HFFc6 (cell line): ENCODE measurements at places on chromosomes 16 and 17. TPM values are rescaled to one million over a fixed set of nuclear protein-coding genes. Genes with fewer than 3 reads are reported as not detected.
A peak's percentile ranks its signal among the peaks of the same experiment; 100 is the strongest.

DNA sequence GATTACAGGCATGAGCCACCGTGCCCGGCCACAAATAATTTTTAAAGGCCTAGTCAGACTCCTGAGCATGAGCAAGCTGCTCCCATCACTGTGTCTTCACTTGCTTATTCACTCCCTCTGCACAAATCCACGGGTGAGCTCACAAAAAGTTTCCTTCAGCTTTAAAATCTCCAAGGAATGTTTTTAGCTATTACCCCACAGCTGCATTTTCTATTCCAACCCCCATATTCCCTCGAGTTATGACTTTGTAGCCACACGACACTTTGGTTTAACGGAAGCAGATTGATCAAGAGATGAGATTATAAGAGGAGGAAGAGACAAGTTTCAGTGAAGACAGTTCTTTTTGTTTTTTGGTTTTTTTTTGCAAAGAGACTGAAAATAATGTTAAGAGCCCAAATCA, 49.1 kb upstream of the SLC25A19 start:
- H3K4me3 ChIP-seq, result peak overlapping the region; percentile 13
- H3K27ac ChIP-seq, result peak overlapping the region; percentile 63

- DNase-seq, result no peak
- peaks cover 5% of the 10 kb centered on the region for H3K36me3 ChIP-seq
- peak overlapping the region; percentile 90; the same call in 1 of the 2 replicates for H3K27ac ChIP-seq
Measured at GRCh38 chr17:77453613-77454241, 313.0 kb downstream of the SEC14L1 start.

DNA sequence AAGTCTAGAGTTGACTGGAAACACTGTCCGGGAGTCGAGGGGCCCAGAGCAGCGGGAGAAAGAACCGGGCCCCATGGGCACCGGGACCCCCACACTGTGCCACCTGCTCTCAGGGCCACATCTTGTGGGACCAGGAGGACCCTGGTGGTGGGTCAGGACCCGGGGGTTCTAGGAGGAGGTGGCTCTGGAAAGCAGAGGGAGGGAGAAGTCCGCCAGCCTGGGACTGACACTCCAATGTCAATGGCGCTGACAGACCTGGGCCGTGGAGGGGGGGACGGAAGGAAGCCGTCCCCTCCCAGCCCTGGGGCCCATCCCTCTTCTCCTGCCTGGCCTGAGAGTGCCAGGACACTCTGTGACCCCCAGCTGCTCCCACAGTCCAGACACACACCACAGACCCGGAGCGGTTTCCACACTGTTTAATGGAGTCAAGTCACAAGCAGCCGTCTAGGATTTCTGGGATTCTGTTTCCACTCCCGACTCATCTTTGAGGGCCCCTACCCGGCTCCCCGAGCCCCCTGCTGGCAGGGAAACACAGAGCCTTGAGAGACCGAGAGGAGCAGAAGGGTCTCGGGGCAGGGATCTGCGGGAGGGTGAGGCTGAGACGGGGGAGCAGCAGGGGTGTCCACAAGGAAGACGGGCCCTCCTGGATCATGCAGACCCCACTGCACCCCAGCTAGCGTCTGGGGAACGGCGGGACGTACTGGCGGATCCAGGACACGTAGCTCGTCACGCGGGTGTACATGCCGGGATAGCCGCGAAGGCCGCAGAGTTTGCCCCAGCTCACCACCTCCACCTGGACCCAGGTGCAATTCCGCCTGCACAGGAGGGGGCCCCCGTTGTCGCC, 23.5 kb upstream of the UBE2I start:
- DNase-seq, result no peak
- no peak overlapping the region for H3K4me3 ChIP-seq
- H3K27ac ChIP-seq, result no peak overlapping the region
- H3K36me3 ChIP-seq, result no peaks in the 10 kb centered on the region

- DNase-seq, result no peak
- H3K4me3 ChIP-seq, result peak overlapping the region; percentile 89
- H3K4me1 ChIP-seq, result peaks cover 84% of the 10 kb centered on the region
Measured at GRCh38 chr17:2089021-2089422, 34.1 kb downstream of the HIC1 start.

DNA sequence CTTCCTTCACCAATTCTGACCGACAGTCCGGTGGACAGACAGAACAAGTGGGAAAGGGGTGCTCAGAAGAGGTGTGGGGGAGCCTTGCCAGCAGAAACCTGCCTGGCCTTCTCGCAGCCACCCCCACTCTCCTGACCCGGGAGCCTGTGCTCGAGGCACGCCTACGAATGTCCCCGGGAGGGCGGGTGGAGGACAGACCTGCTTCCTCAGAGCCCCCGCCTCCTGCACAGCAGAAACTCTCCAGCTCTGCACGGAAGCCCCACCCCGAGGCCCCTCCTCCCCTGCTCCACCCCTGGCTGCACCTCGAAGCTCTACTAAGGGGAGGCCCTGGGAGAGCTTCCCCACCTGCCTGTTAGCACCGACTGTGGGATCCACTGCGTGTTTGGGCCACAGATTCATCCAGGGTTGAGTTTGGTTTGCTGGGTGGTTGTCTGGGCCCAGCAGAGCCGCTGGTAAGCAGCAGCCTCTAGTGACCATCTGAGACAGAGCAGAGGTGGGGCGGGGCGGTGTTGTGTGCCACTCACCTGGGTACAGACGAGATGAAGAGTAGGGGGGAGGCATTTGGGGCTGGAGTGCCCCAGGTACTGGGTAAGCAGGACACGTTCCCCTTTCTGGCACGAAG, 6.2 kb downstream of the TAF1C start:
- H3K27me3 ChIP-seq, result no peaks in the 10 kb centered on the region; the same call in 1 of the 2 replicates
- DNase-seq, result no peak
- H3K4me1 ChIP-seq, result peaks cover 41% of the 10 kb centered on the region
- H3K4me3 ChIP-seq, result no peak overlapping the region
- H3K36me3 ChIP-seq, result peaks cover 15% of the 10 kb centered on the region; the same call in 1 of the 2 replicates

DNA sequence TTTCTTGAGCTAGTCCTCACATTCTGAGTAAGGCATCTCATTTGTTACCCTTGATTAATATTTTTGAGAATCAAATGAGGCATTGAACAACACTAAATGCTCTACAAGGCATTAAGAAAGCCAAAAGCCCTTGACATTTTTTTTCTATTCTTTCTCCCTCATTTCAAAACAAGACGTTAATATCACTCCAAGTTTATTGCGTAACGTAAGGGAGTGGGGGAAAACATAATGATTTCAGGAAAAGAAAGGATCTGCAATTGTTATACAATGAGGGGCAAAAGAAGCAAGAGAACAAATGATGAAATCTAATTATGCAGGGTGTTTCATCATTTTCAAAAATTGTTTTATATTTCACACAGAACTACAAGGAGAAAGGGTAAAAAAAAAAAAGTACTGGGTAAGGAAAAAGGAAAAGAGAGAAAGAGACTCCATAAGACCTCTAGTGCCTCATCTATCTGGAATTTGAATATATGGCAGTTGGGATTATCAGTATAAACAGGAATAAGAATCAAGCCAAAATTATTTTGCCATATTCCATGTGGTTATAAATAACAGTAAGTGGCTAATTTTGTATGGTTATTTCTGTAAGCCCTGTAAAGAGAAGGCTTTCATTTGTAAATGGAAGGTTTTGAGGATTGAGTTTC, 163.0 kb downstream of the ABCA8 start:
- DNase-seq, result no peak
- H3K27me3 ChIP-seq, result peaks cover under 1% of the 10 kb centered on the region
- peak overlapping the region; percentile 4; the same call in 1 of the 2 replicates for H3K27ac ChIP-seq
- no peak overlapping the region; the same call in 1 of the 2 replicates for H3K4me3 ChIP-seq
- H3K4me1 ChIP-seq, result peaks cover 64% of the 10 kb centered on the region

GRCh38 chr17:42855048-42855596, 4.1 kb downstream of the AOC3 start:
- no peaks in the 10 kb centered on the region for H3K36me3 ChIP-seq
- H3K27ac ChIP-seq, result no peak overlapping the region
- DNase-seq, result no peak
- peaks cover 27% of the 10 kb centered on the region for H3K27me3 ChIP-seq

- peaks cover 69% of the 10 kb centered on the region for H3K4me1 ChIP-seq
- H3K27me3 ChIP-seq, result peaks cover 4% of the 10 kb centered on the region
- peak; percentile 69 for DNase-seq
- peak overlapping the region; percentile 99 for H3K27ac ChIP-seq
Measured at GRCh38 chr17:35243561-35244340, 879 bp downstream of the SLFN5 start.

- no peaks in the 10 kb centered on the region for H3K4me1 ChIP-seq
- H3K36me3 ChIP-seq, result no peaks in the 10 kb centered on the region
- H3K27ac ChIP-seq, result no peak overlapping the region
- DNase-seq, result no peak
- H3K27me3 ChIP-seq, result peaks cover 26% of the 10 kb centered on the region
Measured at GRCh38 chr16:57700781-57701551, 6.4 kb downstream of the DRC7 start.

- DNase-seq, result no peak
- H3K4me1 ChIP-seq, result no peaks in the 10 kb centered on the region
- H3K36me3 ChIP-seq, result no peaks in the 10 kb centered on the region
Measured at GRCh38 chr16:19437280-19437679, 19.6 kb downstream of the TMC5 start.

GRCh38 chr17:79322211-79323123, 247.8 kb downstream of the ENGASE start:
- no peak for DNase-seq
- no peak overlapping the region for H3K4me3 ChIP-seq
- H3K27me3 ChIP-seq, result peaks cover 37% of the 10 kb centered on the region
- no peaks in the 10 kb centered on the region for H3K36me3 ChIP-seq
- no peak overlapping the region for H3K27ac ChIP-seq

GRCh38 chr16:16183562-16183961, 39.7 kb downstream of the ABCC6 start:
- no peak overlapping the region for H3K4me3 ChIP-seq
- peaks cover 38% of the 10 kb centered on the region for H3K27me3 ChIP-seq
- H3K36me3 ChIP-seq, result no peaks in the 10 kb centered on the region
- no peak overlapping the region for H3K27ac ChIP-seq
- DNase-seq, result no peak
- no peaks in the 10 kb centered on the region for H3K4me1 ChIP-seq

DNA sequence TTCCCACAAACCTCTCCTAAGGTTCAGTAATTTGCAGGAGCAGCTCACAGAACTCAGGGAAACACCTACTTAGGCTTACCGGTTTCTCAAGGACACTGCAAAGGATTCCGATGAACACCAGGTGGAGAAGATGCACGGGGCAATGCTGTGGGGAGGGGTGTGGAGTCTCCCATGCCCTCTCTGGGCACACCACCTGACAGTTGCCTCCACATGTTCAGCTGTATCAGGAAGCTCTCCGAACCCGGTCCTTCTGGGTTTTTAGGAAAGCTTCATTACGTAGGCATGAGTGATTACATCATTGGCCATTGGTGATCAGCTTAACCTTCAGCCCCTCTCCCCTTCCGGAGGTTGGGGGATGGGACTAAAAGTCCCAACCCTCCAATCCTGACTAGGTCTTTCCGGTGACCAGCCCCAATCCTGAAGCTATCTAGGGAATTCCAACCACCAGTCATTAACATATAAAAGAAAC, 21.6 kb downstream of the C17orf58 start:
- DNase-seq, result no peak
- peaks cover 22% of the 10 kb centered on the region for H3K36me3 ChIP-seq
- H3K27ac ChIP-seq, result no peak overlapping the region
- peaks cover 10% of the 10 kb centered on the region for H3K4me1 ChIP-seq

DNA sequence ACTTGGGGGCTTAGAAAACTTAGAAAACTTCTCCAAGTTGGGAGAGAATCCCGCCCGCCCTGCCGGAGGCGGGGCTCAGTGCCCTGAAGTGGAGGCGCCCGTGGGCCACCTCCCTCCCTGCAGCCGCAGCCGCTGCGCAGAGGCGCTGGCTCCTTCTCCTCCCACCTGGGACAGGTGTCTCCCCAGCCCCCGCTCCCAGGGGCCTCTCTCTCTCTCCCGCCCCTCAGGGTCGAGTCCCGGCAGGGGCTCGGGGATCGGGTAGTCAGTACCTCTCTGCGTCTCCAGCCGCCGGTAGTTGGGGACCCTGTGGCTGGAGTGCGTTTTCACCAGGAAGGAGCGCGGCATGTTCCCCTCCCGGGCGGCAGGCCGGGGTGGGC, 257 bp downstream of the SNAI3 start:
- H3K4me1 ChIP-seq, result 0 out of 2 replicates have a peak, but pooled peaks cover 16% of the 10 kb centered on the region
- H3K4me3 ChIP-seq, result peak overlapping the region; percentile 28; the same call in 1 of the 2 replicates
- no peaks in the 10 kb centered on the region for H3K36me3 ChIP-seq
- H3K27ac ChIP-seq, result no peak overlapping the region
- peaks cover 36% of the 10 kb centered on the region for H3K27me3 ChIP-seq

DNA sequence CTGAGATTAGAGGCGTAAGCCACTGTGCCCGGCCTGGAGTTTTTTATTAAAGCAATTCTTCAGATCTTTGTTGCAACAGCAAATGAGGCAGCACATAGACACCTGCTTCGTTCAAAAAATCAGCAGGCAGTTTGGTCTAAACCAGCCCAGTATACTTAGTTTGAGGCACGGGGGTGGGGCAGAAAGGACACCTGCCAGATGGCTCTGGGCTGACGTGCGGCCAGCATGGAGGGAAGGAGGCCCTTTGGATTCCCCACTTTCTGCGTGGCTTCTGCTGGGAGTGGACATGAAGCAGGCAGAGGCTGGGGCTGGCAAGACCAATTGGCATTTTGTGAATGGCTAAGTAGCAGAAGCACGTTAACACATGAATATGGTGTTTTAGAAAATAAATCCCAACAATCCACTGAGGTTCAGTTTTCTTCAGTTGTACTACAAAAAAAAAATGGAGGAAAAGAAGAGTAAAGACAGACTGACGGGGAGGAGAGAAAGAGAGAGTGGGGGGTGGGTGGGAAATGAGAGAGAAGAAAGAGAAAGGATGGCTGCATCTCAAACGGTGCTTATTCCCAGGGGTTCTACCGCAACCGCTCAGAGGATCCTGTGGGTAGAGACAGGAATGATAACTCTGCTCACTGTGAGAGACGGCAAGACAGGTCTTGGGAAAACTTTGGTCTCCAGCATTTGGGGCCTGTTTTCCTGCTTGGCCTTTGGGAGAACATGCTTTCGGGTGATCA, 16.3 kb downstream of the C16orf46 start:
- H3K27me3 ChIP-seq, result no peaks in the 10 kb centered on the region
- no peak for DNase-seq
- no peak overlapping the region for H3K4me3 ChIP-seq
- H3K36me3 ChIP-seq, result no peaks in the 10 kb centered on the region
- H3K27ac ChIP-seq, result no peak overlapping the region

GRCh38 chr17:8426094-8426720, 9.5 kb upstream of the NDEL1 start:
- peaks cover 25% of the 10 kb centered on the region for H3K27me3 ChIP-seq
- H3K4me3 ChIP-seq, result no peak overlapping the region
- H3K27ac ChIP-seq, result no peak overlapping the region
- no peaks in the 10 kb centered on the region for H3K36me3 ChIP-seq

Gene SRRM2
- 250 to 303 TPM (median 288 TPM) in 3 replicates for total RNA-seq

Gene OR4D1
- total RNA-seq, result not detected in 3 replicates

Gene CEP112
- 5.3 to 8.8 TPM (median 7.2 TPM) in 3 replicates for total RNA-seq

Gene CCL17
- not detected in 2 replicates for total RNA-seq
